Activated CD4-positive, alpha-beta T cell treated with anti-CD3 and anti-CD28 coated beads, Interleukin-2, Interleukin-4, amounts not matched to agents 100 ng/mL and 50 ng/mL, durations not matched to agents 16 hours and 8 hours (primary cell): ENCODE measurements at places on chromosomes 6 and 20.

GRCh38 chr6:135514706-135515105 lies 17.2 kb upstream of the AHI1 start:
- no peak for DNase-seq

GRCh38 chr6:22350109-22350508 lies 53.3 kb upstream of the PRL start:
- no peak for DNase-seq

- DNase-seq: no peak
These were observed 4.4 kb downstream of the LY86 start for GRCh38 chr6:6592826-6593475.

- DNase-seq: no peak
These were observed 1.8 kb downstream of the WRNIP1 start for GRCh38 chr6:2766767-2767656.

DNA sequence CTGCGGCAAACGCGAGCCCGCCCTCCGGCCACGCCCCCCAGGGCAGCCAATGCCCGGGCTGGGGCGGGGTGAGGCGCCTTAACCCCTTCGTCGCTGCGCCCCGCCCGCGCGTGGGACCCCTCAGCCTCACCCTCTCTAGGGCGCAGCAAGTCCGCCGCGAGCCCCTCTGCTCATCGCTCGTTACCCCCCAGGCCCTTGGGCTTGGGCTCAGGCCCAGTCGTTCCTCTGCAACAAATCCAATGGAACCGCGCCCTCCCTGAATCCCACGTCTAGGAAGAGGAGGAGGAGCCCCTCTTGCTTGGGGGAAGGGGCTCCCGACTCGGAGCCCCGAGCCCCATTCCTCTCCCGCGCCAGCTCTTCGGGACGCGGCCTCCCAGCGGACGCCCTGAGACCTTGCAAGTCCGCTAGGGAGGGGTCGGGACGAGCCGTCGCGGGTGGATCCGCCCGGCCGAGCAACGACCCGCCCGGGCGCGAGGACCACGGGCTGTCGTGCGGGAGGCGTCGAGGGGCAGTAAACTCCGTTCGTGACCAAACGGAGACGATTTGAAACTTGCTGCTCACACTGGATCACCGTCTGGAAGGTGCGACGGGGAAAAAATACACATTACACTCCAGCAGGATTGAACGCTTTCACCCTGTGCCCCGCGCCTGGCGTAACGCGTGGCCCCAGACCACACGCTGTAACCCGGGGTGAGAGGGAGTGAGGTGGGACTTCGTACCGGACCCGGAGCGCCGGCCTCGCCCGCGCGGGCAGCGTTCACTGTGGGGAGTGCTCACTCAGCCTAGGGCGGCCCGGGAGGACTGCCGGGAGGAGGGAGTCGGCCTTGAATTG lies 477 bp upstream of the LZTS3 start:
- peak; percentile 85 for DNase-seq

GRCh38 chr20:38685853-38686473 lies 38.3 kb upstream of the SLC32A1 start:
- DNase-seq: peak; percentile 22

- no peak for DNase-seq
These were observed 49.5 kb downstream of the TOX2 start for GRCh38 chr20:43963872-43964791.

DNA sequence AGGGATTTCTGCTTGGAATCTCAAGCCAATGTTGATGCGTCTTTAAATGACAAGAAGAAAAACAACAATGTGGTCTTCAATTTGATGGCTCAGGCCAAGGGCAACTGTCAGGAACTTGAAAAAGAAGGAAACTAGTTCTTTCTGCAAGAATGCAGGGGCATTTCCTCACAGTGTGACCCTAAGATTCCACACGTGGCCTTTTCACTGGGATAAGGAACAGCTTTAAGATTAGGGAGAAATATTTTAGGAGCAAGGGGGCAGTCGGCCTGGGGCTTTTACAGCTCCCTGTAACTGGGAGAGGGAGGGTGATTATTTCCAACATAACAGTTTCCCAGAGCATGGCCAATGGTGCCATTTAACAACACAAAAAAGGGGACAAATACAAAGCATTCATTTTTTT lies 39.4 kb upstream of the MRPS10 start:
- DNase-seq: no peak

DNA sequence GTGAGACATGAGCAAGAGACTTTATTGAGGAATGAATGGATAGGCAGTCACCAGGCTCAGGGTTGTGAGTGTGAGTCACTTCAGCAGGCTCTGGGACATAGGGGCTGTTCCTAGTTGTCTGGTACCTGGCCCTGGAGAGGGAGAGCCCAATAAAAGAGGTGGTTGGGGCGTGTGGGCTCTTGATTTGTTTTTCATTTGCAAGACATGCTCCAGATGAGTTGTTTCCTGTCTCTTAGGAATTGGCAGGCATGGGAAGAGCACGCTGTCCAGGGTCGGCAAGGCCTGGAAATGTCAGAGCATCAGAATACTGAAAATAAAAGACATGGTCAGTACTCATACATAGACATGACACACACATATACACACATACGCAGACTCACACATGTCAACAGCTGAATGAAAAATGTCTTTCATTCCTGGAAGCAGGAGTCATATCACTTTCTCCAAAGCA lies 166.3 kb upstream of the SULF2 start:
- DNase-seq: no peak

GRCh38 chr6:2945153-2945452 lies 26.3 kb downstream of the SERPINB6 start:
- no peak for DNase-seq

DNA sequence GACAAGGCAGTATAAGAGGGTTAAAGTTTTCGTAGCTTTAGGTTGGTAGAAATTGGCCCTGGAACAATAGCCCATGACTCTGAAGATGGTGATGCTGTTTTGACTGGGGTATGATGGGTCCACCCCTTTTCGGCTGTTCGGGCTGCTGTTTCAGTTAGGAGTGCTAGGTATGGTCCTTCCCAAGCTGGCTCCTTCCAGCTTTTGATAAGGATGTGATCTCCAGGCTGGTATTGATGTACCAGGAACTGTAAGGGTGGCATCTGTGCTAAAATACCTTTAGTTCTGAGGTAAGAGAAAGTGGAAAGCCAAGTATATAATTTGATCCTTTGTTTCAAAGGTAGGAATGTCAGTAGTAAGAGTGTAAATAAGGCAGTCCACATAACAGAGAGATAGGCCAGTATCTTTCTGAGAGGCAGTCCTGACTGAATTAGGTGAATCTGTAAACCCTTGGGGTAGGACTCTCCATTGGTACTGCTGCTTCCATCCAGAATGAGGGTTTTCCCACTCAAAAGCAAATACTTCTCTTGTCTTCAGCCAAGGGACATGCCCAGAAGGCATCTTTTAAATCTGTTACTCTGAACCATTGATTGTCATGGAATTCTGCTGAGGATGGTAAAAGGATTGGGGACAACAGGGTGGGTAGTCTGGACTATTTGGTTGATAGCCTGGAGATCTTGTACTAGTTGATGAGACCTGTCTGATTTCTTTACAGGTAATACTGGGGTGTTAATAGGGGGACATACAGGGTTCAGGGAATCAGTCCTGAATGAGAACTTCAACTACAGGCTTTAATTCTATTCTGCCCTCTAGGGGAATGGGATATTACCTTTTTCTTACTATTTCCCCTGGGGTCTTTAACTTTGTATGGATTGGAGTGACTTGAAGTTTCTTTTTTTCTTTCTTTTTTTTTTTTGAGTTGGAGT lies 6.1 kb upstream of the ZNFX1 start:
- peak; percentile 11 for DNase-seq

DNA sequence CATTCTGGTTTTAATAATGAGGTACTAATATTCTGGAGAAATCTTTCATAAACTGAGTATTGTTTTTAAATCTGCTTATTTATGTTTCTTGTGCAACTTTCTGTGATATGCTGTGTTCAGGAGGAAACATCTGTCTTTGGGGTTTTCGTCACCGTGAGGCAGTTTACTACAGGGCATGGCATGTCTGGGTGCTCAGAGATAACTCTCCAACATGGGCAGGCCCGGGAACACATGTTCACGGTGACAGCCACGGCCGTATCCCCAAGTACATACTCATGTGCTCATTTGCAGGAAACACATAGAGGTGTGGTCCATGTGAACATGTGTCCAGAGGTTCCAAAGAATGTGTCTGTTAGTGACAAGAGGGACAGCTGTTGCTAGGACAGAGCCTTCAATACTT lies 62.1 kb upstream of the CNKSR3 start:
- no peak for DNase-seq

DNA sequence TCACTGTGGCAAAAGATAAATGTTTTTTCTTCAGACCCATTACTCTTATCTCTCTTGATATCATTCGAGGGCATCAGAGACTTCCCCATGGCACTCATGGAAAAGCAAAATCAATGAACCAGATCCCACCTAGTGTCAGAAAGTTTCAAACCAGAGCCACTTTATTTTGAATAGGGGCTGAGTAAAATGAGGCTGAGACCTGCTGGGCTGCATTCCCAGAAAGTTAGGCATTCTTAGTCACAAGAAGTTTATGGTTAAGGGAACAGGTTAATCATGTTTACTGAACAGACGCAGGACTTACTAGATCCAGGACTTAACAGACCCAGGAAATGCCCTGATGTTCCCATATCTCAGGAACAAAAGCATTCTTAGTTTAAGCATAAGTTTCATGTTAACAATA lies 369.9 kb downstream of the BTBD3 start:
- no peak for DNase-seq

DNA sequence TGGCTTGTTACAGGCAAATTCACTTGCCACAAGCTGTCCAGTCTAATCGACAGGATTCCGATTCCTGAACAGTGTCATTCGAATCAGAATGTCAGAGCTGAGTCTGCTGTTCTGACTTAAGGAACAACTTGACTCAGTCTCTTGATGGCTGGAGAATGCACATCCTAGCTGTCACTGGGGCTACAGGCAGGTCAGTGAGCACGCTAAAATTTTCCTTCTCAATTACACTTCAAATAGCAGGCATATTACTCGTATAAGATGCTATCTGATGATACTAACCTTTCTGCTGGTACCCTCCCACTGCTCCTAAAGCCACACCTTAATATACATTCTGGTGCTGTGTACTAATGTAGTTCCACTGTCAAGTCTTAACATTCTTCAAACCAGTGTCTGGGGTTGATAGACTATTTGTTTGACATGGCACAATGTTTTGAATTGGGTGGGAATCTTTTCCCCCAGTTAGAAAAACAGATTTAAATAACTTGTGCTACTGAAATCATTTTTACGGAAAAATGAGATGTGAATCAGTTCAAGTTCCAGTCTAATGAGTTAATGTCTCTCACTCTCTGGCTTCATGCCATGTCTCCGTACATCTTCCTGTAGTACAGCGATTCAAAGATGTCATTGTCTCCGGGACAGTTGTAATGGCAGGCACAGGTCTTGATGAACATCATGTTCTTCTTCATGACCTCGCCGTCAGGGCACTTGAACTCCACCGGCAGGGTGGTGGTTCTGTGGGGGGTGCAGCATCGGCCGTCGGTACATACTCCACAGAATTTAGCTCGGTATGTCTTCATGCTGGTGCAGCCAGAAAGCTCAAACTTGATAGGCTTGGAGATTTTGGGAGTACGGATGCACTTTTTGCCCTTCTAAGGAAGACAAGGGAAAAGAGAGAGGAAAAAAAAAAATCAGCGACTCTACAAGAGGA lies 2.2 kb downstream of the CCN2 start:
- no peak for DNase-seq
